ENCODE measurements at places on chromosomes 1 and 21.

GRCh38 chr1:218339267-218339831, 5.8 kb upstream of the TGFB2 start:
- no peak for DNase-seq

- no peak for DNase-seq
These were observed 58.2 kb downstream of the TNFSF4 start for GRCh38 chr1:173148971-173149370.

DNA sequence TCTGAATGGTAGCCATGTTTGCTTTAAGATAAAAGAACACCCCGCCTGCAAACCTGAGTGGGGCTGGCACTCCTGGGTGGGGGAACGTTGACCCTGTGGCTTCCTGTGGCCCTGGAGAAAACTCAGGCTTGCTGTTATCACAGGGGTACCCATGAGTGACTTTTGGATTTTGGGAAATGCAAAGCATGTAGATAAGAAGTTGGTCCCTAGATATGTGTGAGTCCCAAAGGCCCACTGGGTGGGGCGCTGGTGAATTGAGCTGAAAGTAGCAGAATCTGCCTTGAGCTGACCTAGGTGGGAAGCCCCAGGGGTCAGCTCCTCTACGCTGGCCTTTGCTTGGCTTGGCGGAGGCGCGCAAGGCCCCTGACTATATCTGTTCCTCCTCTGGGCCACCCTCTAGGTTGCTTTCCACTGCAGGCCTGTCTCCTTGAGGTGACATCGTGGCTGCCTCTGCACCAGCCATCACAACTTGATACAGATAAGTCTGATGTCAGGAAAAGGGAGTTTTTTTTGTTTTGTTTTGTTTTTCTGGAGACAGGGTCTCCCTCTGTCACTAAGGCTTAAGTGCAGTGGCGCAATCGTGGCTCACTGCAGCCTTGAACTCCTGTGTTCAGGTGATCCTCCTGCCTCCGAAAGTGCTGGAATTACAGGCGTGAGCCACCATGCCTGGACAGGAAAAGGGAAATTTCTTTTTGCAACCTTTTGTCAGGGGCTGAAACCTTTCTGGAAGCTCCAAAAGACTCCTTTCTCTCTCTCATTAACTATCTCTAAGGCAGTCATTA, 72.2 kb downstream of the AGPAT3 start:
- no peak for DNase-seq

DNA sequence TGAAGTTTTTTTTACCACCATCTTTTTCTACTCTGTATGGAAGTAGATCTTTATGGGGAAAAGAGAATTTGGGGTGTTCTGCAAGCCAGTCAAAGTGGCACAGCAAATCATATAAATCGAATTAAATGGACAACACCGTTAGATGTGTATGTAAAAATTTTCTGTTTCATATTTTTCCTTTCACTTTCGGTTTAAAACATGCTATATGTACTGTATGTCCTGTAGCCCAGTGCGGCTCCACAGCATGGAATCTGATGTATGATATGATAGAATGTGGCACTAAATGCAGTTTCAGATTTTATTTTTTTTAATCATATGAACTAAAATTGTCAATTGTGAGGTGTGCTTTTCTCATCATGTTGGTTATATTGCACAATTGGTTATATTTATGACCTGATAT, 32.9 kb downstream of the RAB4A start:
- DNase-seq = no peak

- no peak for DNase-seq
These were observed 53.6 kb upstream of the DMRTA2 start for GRCh38 chr1:50476800-50477199.

DNA sequence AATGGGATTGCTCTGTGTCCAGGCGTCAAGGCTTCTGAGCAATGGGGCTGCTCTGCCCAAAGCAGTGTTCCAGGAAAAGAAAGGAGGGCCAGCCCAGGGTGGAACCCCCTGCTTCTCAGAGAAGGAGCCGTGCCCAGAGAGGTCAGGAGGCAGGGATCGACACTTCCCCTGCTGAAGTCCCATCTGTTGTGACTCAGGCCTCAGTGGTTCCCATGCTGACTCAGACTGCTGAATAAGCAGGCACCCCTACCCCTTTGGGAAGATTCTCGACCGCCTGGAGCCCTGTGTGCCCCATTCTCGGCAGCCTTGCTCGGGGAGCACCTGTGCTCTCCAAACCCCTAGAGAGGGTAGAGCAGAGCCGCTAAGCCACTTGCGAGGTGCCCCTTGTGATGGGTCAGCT, 23.9 kb downstream of the PKP1 start:
- no peak for DNase-seq

DNA sequence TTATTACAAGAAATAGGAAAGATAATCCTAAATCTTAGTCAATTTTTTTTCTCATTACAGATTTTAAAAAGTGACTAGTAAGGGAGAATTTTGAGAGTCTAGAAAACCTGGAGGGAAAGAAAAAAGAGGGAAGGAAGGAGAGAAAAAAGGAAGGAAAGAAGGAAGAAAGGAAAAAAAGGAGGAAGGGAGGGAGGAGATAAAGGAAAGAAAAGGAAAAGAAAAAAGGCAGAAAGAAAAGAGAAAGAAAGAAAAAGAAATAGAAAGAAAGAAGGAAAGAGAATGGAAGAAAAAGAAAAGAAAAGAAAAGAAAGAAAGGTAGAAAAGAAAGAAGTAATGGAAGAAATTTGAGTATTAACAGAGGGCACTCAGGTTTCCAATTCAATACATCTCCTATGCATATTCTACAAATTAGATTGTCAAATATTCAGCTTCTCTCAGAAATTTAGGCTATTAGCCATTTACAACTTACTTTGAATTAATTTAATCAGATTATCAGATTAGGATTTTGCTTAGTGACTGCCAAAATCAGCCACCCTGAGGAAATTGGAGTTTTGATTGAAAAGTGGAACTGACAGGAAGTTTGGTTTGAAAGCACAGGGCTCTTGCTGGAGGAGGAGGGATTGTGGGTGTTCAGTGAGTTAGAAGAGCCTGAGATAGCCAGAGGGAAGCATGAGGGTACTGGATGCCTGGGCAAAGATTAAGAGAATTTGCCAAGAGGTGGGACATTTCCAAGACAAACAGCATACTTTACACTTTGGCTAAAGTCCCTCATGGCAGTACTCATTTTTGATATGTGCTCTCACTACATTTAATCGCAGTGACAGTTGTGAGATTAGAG, 677.8 kb downstream of the USP25 start:
- DNase-seq = no peak

- no peak for DNase-seq
These were observed 104.1 kb downstream of the DISP1 start for GRCh38 chr1:222918801-222919477.

DNA sequence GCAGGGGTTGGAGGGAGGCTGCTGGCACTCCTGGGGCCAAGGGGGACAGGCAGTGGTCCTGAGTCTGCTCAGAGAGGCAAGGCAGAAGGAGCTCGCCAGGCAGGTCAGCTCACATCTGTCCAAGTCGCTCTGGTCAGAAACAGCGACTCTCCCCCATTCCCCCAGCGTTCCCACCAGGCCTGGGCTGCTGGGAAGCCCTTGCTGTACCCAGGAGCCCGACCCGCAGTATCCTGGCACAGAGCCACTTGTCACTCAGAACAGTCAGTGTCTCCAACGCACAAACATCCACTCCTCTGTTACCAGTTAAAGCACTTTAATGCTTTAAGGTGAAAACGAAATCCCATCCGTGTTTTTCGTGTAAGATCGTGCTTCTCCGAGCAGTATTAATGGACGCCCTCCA, 16.6 kb upstream of the CCDC27 start:
- DNase-seq = no peak

GRCh38 chr1:156496211-156496761, 4.3 kb downstream of the MEF2D start:
- no peak for DNase-seq

DNA sequence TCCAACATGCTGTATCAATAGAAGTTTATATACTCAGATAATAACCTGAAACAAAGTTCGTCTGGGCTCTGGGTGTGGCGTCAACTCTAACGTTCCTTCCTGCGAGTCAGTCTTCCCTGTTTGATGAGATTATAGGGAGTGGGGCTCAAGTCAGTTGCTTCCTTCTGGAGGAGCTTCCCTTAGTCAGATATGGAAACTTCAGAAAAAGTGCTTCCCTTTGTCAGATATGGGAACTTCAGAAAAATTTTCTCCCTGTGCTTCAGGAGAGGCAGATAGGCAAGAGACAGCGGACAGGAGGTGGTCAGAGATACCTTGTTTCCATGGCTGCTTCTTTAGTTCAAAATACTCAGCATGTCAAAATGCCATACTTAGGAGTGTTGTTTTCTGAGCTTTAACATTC, 51.1 kb upstream of the PRDX6 start:
- DNase-seq = no peak

DNA sequence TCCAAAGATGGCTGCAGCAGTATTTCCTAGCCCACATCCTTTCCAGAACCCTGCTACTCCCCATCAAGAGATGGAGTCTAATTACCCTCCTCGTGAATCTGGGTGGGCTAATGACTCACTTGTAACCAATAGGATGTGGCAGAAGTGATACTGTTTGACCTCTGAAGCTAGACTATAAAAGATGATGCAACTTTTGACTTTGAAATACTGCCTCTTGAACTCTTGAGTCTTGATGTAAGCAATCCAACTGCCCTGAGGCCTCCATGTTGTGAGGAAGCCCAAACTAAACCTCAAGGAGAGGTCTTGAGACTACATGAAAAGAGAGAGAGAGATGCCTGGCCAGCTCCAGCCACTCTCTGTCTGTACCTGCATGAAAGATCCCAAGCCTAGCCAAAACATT, 29.5 kb downstream of the LMO4 start:
- no peak for DNase-seq

DNA sequence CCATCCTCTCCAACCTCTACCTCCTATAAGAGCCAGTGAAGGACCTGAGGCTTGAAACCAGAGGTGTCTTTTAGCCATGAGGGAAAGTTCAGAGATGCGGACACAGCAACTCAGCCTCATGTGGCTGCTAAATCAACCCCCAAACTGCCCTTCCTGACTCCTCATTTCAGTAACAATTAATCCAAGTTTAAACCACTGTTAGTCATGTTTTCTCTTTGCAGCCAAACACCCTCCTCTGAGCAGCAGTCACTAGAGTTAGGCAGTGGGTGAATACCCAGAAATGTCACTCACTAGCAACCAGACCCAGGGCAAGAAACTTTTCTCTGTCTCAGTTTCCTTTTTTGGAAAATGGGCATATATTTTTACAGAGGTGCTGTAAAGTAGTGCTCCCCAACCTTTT, 71.2 kb downstream of the KCNJ15 start:
- DNase-seq = no peak

DNA sequence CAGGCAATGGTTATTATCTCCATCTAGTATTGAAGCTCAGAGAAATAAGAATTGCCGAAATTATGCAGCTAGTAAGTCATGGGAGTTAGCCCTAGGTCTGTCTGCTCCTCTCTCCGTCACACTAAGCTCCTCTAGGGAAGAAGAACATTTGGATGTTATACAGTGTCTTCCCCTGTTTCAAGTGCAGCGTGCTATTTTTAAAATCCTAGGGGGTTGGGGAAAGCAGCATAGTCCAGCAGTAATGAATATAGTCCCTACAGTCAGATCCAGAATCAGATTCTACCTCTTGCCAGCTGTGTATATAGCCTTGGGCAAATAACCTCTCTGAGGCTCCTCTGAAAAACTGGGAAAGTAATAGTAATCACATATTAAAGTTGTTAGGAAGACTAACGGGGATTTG, 44.5 kb upstream of the OSBPL9 start:
- DNase-seq = no peak

DNA sequence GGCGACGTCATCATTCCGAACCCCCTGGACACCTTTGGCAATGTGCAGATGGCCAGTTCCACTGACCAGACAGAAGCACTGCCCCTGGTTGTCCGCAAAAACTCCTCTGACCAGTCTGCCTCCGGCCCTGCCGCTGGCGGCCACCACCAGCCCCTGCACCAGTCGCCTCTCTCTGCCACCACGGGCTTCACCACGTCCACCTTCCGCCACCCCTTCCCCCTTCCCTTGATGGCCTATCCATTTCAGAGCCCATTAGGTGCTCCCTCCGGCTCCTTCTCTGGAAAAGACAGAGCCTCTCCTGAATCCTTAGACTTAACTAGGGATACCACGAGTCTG, 10.0 kb downstream of the PROX1 start:
- no peak for DNase-seq

GRCh38 chr1:5988596-5989285, 3.5 kb downstream of the NPHP4 start:
- no peak for DNase-seq

GRCh38 chr1:81867235-81867634, 66.5 kb downstream of the ADGRL2 start:
- DNase-seq = no peak

GRCh38 chr1:15391366-15391765, 18.3 kb upstream of the EFHD2 start:
- no peak for DNase-seq

DNA sequence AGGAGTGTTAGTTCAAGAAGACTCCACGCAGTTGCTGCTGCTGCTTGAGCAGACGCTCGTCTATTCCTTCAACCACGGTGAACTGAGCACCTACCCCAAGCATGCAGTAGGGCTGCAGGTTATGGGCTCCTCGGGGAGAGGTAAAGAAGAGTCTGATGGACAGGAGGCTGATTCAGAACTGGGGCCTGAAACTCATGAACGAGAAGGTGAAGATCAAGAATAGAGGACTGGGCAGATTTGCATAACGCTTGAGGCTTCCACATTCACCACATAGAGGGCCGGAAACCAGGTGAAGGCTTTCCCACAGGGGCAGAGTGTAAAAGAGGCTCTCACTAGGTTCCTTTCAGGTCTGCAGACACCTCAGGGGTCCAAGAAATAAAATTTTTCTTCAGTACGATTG, 9.1 kb downstream of the ABCA4 start:
- DNase-seq = no peak

GRCh38 chr1:8603220-8603616, 214.2 kb downstream of the RERE start:
- DNase-seq = no peak

DNA sequence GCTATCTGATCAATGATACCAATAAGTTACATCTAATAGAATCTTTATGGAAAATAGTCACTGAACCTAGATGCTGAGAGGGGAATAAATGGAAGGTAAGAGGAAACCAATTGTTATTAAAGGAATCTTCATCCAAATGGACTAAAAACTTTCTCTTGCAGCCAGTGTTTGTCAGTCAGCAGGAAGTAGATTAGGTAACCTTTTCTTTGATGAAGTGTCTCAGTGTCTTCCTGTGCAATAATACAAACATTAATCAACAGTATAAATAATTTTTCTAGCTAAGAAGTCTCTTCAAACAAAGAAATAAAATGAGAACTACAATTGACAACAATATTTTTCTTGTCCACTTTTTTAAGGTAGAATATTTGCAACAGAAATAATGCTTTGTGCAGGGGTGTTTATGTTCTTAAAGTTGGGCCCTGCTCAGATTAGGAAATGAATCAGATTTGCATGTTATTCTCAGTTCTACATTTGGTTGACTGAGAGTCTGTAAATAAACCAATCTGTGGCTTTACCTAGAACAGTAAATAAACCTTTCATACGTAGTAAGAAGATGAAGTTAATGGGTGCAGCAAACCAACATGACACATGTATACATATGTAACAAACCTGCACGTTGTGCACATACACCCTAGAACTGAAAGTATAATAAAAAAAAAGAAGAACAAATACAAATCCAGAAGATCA, 391.4 kb downstream of the MRPL39 start:
- no peak for DNase-seq

GRCh38 chr1:24387636-24388175, 25.9 kb downstream of the STPG1 start:
- no peak for DNase-seq
